Frontal cortex (tissue), 4 donors: ENCODE measurements at places on chromosomes 16 and 17.
A peak's percentile ranks its signal among the peaks of the same experiment; 100 is the strongest.

GRCh38 chr16:72921106-72921505, 126.8 kb downstream of the ZFHX3 start:
- no peak for DNase-seq

DNA sequence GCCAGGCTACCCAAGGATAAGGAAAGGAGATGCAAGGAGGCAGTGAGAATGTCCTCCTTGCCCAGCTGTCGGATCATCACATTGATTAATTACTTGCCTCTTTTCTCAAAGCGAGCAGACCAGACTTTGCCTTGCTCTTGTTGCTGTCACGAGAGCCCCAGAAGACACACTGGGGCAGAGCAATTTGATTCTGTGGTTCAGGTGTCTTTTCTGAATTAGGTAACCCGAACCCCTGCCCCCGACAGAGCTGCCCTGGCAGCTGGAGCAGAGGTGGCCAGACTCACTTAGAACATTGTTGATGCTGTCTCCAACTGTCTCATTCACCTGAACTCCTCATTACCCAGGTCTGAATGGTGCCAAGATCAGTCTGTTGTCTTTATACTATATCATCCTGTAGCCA, 34.3 kb downstream of the VAT1L start:
- DNase-seq = no peak

- DNase-seq = no peak
Measured at GRCh38 chr17:41394254-41394996, 3.0 kb downstream of the KRT31 start.

DNA sequence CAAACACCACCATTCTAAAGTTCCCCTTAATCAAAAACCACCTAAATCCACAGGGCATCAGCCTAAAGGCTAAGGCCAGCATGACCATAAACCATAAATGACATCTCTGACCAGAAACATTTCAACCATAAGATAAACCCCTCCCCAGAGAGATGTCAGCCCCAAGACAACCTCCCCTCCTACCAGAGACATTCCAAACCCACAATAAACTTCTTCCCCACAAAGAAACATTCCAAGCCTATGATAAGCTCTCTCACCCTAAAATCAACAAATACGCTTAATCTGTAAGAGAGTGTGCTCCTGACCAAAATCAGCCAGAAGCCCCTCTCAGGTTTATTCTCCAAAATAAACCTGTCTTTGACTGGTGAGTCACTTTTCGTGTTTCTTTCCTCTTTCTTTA, 54.8 kb downstream of the SLFN5 start:
- no peak for DNase-seq

DNA sequence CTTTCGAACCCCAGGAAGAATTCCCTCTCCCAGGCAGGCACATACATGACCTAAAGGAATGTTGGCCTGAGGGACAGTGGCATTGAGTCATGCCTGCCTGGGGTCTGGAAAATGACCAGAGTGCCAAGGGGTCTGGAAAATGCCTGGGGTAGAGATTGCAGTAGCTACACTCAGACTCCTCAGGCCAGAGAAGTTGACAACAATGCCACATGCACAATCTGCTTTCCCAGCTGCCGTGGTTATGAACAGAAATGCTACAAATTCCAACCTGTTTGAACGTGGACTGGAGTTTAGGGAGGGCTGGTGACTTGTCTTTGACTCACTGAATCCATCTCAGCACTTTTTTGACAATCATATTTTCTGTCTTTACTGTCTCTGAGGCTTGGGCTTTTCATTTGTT, 250.0 kb downstream of the ABCC12 start:
- no peak for DNase-seq

- no peak for DNase-seq
Measured at GRCh38 chr16:6375465-6376075, 957.1 kb upstream of the RBFOX1 start.

DNA sequence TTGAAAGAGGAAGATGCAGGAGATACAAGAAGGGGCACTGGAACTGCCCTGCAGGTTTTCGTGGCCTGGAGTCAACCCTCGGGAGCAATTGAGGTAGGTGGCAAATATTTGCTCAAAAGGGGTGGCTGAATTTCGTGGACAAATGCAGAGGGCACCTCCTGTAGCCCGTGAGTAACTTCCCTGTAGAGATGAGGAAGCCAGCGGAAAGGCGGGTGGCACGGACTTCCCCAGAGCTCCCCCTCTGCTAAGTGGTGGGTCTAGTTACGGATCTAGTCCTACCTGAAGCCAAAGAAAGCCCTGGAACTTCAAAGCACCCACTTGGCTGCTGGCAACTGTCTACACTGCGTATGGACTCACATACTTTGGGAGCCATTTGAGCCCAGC, 1.0 kb upstream of the ATP2C2 start:
- no peak for DNase-seq

GRCh38 chr17:81402981-81403467, 7.8 kb downstream of the BAHCC1 start:
- DNase-seq = no peak

GRCh38 chr17:58338454-58338840, 9.9 kb upstream of the TSPOAP1 start:
- DNase-seq = no peak

DNA sequence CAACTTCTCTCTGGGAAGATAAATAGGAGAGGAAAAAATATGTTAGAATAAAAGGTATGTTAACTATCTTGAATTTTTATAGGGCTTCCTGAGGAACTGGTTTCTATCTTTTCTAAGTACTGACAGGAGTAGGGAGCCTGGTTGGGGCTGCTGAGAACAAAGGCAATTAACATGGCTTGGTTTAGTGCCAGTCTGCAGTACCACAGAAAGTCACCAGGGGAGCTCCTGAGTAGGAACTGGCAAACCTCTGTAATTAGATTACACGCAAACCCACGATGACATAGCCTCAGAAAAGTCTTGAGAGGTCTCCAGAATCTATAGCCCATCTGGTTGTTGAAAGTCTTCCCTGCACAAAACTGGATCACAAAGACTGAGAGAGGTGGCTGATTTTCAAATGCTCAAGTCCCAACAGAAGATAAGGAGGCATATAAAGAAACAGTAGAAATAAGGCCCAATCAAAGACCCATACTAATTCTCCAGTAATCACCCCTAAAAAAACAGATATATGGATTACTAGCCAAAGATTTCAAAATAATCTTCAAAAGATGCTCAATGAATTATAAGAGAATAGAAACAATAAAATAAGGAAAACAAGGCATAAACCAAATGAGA, 11.7 kb upstream of the CNTNAP4 start:
- DNase-seq = no peak

DNA sequence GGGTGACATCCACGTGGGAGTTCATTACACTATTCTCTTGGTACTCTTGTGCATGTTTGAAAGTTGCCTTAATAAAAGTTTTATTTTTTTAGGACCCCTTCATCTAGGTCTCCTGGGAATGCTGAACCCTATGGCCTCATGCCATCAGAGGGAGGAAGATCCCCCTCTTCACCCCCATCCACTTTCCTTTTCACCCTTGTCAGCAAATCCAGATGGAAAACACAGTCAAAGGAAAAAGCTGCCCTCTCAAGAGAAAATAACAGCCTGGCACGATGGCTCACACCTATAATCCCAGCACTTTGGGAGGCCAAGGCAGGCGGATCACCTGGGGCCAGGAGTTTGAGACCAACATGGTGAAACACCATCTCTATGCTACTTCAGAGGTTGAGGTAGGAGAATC, 274.2 kb downstream of the XYLT1 start:
- no peak for DNase-seq

- peak; percentile 6 for DNase-seq
Measured at GRCh38 chr17:48646183-48647102, 20.3 kb upstream of the HOXB9 start.

GRCh38 chr17:15942207-15942833, 2.6 kb upstream of the ADORA2B start:
- DNase-seq = no peak
